ENCODE measurements at places on chromosomes 6 and 20.

DNA sequence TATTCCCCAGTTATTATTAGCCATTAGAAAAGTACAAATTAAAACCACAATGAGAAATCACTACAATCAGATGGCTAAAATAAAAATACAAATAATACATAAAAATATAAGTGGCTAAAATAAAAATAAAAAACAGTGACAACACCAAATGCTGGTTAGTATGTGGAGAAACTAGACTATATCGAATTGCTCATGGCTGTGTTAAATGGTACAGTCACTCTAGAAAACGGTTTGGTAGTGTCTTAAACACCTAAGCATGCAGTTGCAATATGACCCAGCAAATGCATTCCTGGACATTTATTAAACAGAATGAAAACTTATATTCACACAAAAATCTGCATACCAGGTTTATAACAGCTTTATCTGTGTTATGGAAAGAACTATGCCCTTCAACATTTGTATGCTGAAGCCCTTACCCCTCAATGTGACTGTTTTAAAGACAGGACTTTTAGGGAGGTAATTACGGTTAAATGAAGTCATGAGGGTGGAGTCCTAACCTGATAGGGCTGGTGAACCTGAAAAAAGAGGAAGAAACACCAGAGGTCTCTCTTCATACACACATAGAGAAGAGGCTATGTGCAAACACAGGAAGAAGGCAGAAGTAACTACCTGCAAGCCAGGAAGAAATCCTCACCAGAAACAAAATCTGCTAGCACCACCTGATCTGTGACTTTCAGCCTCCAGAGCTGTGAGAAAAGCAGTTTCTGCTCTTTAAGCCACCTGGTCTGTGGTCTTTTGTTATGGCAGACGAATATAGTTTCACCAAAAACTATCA, 84.9 kb downstream of the ASCC3 start:
- DNase-seq: no peak

GRCh38 chr6:80340686-80341085, 234.2 kb downstream of the BCKDHB start:
- DNase-seq: no peak

DNA sequence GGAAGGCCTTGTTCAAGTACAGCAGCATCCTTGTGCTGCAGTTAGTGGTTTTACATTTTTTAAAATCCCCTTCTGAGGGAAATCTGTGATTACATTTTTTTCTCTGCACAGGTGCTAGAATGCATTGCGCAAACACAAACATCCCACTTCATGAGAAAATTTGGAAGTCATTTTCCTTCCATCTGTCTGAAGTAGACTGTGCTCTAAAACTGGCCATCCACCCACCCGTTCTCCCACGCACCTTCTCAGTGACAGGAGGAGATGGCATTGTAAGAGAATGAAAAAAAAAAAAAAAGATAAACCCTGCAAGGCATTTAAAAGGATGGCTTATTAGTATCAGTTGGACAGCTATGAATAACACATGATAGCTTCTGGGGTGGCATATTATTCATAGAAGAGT, 65.0 kb downstream of the SOBP start:
- no peak for DNase-seq

DNA sequence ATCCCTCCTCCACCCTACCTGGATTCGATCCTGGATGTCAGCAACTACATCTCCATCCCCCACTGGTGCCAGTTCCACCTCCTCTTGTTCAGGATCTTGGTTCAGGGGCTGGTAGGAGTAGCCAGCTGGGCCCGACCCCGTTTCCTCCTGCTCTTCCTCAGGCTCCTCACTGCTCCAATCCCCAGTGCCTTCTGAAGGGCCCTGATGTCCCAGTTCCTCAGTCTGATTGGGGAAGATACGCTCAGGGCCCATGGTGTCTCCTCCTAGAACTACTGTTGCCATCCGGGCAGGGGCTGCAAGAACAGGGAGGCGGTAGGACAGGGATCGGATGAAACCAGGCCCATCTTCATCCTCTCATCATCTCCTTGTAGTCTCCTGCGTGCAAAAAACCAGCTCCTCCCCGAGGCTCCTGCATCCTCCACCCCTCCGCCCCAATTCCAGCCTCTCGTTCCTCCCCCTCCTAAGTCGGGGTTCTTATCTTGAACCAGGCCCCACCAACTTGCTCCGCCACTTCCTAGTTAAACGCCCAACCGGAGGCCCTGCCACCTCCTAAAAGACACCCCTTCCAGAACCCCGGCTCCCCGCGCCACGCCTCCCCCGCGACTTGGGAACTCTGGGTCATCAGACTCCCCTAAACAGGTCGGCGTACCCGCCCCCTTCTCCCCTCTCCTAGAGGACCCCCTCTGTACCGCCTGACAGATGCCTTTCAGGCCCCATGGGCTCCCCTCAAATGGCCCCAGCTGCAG, 476 bp downstream of the MEA1 start:
- no peak for DNase-seq

DNA sequence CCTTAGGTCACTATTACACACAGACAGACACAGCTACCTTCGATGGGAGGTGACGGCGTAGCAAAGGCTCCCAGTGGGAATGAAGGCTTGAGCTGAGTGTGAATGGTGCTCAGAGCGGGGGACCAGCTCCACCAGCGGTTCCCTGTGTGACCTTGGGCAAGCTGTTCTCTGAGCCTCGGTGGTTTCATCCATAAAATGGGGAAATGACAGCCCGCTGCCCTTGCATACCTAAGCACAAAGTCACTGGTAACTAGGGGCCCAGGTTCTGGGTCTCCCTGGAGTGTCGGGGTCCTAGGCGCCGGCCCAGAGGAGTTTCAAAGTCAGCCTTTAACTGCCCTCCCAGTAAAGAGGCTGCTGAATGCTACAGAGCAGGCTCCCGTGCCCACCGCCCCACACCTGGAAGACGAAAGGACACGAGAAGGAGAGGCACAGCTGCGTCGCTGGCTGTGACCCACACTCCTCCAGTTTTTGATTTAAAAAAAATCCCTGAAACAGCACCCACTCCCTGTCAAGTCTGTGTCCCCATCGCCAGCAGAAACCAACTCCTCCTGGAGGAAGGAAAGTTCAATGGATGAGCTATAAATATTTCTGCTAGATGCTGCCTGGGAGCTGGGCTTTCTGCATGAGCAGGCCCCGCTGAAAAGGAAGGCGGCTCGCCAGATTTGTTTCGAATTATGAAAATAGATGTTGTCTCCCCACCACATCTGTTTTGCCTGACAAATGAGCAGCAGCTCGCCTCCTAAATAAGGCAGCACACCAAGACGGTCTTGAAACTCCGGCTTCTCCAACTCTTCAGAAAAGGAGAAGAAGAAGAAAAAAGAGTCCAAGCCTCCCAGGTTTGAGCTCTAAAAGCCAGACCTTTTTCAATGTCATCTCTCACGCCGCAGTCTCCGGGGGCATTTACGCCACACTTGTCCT, 27.4 kb downstream of the PMEPA1 start:
- no peak for DNase-seq

Data from endothelial cell (in vitro differentiated cells).